ENCODE measurements at places on chromosomes 16 and 17.
A peak's percentile ranks its signal among the peaks of the same experiment; 100 is the strongest.

GRCh38 chr16:22098405-22099255, 6.3 kb downstream of the VWA3A start:
- peak; percentile 41 for DNase-seq

GRCh38 chr16:52309446-52310416, 237.2 kb downstream of the TOX3 start:
- DNase-seq: no peak

- no peak for DNase-seq
These were observed 140.2 kb downstream of the MSI2 start for GRCh38 chr17:57396511-57396921.

GRCh38 chr16:50819706-50820105, 77.8 kb downstream of the CYLD start:
- no peak for DNase-seq

DNA sequence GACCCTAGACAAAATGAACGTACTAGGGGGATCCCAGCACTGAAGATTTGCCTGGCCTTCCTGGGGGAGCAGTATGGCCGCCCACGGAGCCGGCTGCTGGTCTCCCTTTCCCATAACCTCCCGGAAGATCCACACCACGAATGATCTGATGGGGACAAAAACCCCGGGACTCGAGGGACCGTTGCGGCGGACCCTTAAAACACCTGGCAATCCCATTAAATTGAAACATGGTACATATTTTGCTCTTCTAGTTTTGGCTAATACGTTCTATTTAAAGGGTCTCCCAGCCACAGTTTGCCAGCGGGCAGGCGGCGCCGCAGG, 45.2 kb upstream of the LCMT1 start:
- no peak for DNase-seq

GRCh38 chr17:19759568-19760549, 11.8 kb upstream of the ALDH3A1 start:
- DNase-seq: no peak

DNA sequence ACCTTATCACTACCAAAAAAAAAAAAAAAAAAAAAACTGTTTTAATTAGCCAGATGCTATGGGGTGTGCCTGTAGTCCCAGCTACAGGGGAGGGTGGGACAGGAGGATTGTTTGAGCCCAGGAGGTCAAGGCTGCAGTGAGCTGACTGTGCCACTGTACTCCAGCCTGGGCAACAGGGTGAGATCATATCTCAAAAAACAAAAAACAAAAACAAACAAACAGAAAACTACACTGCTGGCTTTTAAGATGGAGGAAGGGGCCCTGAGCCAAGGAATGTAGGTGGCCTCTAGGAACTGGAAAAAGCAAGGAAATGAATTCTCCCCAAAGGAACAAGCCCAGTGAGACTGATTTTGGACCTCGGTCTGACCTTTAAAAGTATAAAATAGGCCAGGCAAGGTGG, 61.4 kb downstream of the BEAN1 start:
- no peak for DNase-seq

- no peak for DNase-seq
These were observed 3.3 kb downstream of the GAS2L2 start for GRCh38 chr17:35749560-35750412.

DNA sequence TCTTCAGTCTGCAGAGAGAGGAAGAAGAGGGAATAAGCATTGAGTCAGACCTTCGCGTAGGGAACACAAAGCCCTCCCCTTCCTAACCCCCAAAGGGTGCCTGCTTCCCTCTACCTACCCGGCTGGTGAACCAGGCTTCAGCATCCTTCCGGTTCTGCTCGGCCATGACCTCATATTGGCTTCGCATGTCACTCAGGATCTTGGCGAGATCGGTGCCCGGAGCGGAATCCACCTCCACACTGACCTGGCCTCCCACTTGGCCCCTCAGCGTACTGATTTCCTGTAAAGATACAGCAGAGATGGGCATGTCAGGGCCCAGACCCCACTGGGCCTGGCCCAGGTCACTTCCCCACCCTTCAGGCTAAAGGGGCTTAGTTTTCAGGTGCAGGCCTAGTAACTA, 3.8 kb downstream of the KRT19 start:
- DNase-seq: no peak

- no peak for DNase-seq
These were observed 15.1 kb downstream of the SCIMP start for GRCh38 chr17:5219536-5219935.

DNA sequence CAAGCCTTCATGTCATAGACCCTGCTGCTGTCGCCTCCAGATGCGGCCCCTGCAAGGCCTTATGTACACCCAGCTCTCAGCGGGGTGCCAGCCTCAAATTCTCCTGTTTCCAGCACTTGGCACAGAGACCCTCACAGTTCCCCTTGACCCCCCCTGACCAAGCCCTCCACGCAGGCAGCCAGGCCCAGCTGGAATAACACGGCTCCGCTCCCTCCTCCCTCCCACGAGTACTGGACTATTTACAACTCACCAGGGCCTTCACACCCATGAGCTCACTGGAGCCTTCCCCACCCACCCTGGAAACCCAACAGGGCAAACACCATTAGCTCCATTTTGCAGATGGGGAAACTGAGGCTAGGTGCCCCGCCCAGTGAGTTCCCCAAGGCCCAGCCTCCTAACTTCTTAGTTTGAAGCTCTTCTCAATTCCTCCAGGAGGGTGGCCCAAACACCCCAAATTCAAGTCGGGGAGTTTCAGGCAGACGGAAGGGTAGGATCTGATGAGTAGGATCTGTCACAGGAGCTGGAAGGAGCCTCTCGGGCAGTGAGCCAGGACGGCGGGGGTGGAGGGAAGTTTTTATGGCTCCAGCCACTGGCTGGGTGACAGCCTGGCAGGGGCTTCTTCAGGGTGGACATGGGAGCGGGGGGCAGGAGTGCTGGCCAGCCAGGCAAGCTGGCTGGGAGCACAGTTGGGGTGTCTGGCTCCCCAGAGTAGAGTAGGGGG, 17.5 kb upstream of the DLX4 start:
- no peak for DNase-seq

DNA sequence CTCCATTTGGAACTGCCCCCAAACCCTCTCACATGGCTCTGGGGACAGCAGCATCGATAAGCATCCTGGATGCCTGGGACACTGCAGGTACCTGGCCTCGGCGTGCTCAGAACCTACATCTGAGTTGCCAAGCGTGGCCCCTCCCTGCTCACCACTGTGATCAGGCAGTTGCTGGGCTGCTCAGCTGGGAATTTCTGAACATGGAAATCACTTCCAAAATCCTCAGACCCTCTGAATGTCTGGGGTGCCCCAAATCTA, 6.3 kb downstream of the CDH5 start:
- DNase-seq: no peak

DNA sequence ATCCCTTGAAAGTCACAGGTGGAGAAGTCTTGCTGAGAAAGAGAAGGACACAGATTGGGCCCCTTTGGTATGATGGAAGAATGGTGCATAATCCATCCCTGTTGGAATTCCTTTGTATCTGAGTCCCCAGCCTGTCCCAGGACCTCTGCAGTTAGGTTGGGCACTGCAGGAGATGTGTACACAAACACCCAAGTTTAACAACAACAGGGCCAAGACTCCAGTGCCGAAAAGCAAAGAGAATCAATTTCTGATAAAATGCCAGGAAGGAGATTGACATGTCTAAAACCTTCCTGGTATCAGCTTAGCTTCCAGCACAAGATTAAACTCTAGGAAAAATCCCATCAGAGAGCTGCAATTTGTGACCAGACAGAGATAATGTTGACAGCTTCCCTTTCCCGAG, 32.9 kb downstream of the KATNIP start:
- DNase-seq: no peak

DNA sequence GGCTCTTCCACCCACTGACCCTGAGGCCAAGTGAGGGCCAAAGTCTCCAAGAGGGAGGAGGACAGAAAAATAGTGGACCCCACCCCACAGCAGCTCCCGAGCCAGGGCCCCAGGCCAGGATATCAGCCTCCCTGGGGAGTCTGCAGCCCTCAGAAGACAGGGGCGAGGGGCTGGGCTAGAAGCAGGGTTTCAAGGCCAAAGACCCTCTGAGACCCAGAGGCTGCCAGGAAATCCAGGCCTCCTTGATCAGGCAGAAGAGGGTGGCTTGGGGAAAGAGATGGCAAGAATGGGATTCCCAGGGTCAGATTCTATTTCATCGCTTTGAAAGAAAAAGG, 156.1 kb downstream of the ZNF423 start:
- no peak for DNase-seq

- DNase-seq: no peak
These were observed 179.3 kb upstream of the CIBAR2 start for GRCh38 chr16:85291302-85292148.

DNA sequence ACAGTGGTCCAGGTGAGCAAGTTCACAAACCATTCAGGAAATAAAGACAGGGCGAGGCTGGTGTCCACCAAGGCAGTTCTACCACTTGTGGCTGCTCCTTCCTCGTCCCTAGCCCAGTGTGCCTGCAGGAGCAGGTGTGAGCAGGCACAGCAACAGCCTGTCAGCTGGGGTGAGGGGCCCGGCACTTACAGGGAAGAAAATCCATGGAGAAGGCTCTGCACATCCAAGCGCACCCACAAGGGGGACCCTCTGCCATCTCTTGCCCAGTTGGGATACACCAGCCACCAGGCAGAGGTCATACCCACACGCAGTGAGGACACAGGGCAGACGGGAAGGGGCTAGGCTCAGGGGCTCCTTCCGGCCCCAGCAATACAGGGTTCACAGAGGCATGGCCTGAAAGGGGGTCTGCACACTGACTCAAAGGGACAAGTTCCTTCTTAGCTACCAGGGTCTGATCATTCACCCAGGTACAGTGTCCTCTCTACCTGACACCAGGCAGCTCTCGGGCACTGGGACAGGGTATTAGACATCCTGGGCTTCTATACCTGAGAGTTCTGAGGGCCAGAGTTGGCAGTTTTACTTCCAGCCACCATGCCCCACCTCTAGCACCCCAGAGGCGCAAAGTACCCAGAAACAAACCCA, 27.0 kb downstream of the CDIP1 start:
- peak; percentile 64 for DNase-seq

DNA sequence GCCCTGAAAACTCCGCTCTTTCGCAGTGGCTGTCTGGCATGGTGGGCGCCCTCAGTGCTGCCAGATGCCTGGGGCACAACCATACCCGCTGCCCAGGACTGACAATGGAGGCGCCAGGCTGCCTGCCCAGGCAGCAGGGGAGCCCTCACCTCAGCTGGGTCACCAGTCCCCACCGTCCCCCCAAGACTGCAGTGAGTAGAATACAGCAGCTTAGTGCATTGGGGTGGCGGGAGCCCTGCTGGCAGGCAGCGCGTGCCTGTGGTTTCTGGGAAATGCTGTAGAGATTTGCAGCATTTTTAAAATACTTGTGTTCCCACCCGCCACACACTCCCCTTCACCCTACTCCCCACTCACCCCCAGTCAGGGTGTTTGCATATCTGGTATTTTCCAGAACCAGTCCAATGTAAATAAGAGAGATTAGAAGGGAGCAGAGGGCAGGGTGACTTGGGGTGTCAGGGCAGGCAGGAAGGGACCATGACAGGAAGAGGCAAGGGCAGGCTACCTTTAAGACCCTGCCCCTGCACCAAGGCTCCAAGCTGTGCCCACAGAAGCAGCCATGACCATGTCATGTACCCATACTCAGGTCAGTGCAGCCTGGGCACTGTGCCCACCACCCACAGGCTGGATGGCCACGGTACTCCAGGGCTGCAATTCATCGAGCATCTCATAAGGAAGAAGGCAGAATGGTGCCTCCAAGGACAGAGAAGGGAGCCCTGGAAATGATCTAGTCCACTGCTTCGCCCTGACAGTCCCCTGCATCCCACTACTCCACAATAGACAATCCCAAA, 21.5 kb downstream of the MYO18A start:
- no peak for DNase-seq

DNA sequence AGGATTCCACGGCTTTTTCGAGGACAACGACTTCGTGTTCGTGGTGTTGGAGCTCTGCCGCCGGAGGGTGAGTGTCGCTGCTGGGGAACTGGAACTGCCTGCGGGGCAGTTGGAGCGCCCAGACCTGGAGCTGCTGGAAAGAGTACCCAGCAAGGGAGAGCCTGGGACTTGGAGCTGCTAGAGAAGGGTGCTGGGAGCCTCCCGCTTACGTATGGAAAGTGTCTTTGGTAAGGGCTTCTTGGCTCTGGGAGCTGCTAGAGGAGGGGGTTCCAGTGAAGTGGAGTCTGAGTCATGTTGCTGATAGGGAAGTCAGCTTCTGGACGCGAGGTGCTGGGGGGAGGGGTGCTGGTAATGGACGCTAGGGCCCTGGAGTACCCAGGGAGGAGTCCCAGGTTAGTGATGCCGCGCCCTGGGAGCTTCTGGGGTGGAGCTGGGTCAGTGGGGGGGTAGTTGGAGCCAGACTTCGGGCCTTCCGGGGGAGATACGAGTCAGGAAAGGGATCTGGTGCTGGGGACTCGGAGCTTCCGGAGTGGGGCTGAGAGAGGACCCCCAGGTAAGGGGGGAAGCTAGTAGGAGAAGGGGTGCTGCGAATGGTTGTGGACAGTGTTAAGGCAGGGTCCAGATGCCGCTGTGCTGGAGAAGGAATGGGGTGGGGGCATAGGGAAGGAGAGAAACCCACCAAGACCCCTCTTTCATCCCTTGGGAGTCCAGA, 741 bp downstream of the PLK1 start:
- DNase-seq: no peak

DNA sequence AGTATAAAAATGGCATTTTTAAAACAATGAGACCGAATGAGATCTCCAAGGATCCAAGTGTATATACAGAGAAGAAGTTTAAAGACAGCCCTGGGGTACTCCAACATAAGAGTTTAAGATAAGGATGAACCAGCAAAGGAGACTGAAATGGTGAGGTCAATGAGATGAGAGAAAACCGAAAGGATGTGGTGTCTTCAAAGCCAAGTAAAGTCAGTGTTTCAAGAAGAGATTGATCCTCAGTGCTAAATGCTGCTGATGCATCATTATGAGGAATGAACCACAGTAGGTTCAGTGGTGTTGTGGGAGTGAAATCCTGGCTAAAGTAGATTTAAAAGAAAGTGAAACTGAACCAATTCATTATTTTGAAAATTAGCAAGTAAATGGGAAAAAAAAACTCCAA, 38.1 kb upstream of the NLK start:
- DNase-seq: no peak

GRCh38 chr16:74723256-74723655, 22.6 kb upstream of the MLKL start:
- DNase-seq: no peak

DNA sequence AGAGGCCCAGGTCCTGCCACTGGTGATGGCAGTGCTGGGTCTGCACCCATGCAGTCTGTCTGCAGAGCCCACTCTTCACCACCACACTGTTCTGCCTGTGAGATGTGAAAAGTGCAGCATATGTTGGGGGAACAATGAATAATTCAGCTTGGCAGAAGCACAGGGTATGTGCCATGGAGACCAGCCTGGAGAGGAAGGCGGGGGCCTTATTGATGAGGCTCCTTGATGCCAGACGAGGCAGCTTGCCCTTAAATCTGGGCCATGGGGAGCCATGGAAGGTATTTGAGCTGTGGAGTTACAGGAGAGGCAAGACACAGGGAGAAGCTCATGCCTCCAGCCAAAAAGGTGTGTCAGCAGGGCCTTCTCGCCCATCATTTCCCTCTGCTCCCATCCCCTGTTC, 124.7 kb downstream of the C16orf78 start:
- peak; percentile 84 for DNase-seq

- no peak for DNase-seq
These were observed 38.0 kb downstream of the ACSM2B start for GRCh38 chr16:20538181-20538580.

- DNase-seq: no peak
These were observed 9.8 kb downstream of the EIF4A3 start for GRCh38 chr17:80137131-80137530.
